Glomerular endothelial cell (primary cell): ENCODE measurements at places on chromosomes 3 and 15. TPM values are rescaled to one million over a fixed set of nuclear protein-coding genes. Genes with fewer than 3 reads are reported as not detected.

Gene CAMKV
- not detected in 2 replicates for total RNA-seq

Gene CBLB
- 17.6 and 19.4 TPM in 2 replicates for total RNA-seq

DNA sequence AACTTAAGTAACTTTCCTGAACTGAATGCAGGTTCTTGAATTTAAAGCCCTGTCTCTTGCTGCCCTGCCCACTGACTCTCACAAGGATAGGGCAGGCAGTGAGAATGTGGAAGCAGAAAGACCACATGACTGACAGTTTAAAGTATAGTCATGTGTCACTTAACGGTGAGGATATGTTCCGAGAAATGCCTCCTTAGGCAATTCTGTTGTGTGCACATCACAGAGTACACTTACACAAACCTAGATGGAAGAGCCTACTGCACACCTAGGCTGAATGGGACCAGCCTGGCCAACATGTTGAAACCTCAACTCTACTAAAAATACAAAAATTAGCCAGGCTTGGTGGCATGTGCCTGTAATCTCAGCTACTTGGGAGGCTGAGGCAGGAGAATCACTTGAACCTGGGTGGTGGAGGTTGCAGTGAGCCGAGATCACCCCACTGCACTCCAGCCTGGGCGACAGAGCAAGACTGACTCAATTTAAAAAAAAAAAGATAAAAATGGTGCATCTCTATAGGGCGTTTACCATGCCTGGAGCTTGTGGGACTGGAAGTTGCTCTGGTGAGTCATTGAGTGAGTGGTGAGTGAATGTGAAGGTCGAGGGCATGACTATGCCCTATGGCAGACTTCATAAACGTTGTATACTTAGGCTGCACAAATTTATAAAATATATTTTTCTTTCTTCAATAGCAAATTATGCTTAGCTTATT, 18.9 kb upstream of the COPG1 start:
- peak; percentile 29 for DNase-seq

DNA sequence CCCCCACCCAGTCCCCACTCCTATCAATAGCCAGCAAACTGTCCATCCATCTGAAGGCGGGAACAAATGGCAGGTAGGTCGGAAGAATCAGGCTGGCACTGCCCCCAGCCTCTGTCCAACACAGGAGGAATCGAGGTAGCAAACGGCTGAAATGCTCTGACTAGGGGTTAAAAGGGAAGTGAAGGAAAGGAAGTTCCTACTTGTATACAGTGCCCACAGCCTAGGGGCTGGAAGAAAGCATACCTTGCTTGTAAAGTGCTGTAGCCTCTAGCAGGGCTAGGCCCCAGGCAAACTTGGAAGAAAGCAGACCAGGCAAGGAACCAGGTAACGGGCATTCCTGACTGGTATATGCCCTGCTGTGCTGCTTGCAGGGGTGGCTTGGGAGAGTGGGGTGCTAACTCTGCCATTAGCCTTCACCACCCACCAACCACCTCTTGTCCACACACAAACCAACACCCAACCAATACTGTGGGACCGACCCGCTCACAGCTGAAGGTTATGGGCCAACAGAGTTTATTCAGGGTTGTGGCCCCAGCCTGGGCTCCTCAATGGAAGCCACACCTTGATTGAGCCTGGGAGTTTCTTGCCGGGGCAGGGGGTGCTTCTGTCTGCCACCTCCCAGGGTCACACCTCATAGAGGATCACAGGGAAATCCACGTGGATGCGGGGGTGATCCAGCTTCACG, 2.4 kb downstream of the TUSC2 start:
- no peak for DNase-seq

- DNase-seq: no peak
Observed at GRCh38 chr3:38599886-38600285, 49.6 kb downstream of the SCN5A start.

DNA sequence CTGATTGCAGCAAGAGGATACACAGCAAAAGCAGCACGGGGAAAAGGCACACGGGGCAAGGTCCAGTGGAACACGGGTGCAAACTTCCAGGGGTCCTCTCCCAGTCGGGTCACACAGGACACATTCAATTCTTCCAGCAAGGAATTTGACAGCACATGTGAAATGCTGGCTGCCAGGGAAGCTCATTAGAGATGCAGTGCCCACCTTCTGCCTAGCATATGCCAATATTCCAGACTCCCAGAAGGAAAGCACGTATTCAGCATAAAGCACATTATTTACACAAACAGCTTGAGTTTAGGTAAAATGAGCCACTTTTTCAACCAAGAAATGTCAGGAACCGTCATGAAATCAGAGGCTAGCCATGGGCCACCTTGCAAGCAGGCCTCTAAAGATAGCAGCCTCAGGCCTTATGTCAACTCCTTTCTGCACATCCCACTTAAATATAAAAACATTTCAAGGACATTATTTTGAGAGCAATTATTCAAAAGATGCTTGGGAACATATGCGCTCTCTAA, 19.3 kb downstream of the MYO5C start:
- no peak for DNase-seq

GRCh38 chr3:96843505-96844203, 29.3 kb downstream of the EPHA6 start:
- no peak for DNase-seq

GRCh38 chr3:13018043-13018451, 55.2 kb downstream of the IQSEC1 start:
- DNase-seq: no peak
